ENCODE measurements at places on chromosomes 6 and 20. TPM values are rescaled to one million over a fixed set of nuclear protein-coding genes. Genes with fewer than 3 reads are reported as not detected.

DNA sequence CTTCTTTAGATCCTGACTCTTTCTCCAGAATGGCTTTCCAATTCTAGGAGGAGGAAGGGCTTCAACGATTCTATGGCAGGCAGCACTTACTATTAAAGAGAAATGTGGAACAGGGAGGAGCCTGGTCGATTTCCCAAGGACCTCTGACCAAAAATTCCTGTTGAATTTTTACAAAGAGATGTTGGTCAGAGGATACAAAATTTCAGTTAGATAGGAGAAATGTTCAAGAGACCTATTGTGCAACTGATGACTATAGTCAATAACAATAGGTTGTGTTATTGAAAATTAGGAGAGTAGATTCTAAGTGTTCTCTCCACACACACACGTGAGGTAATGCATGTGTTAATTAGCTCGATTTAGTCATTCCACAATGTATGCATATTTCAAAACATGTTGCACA is 130.1 kb upstream of the TNFAIP3 start:
- DNase-seq = no peak

- DNase-seq = no peak
These were observed 14.4 kb downstream of the MMP24 start for GRCh38 chr20:35240811-35241293.

- no peak for DNase-seq
These were observed 84.8 kb upstream of the ZNF217 start for GRCh38 chr20:53678315-53678989.

DNA sequence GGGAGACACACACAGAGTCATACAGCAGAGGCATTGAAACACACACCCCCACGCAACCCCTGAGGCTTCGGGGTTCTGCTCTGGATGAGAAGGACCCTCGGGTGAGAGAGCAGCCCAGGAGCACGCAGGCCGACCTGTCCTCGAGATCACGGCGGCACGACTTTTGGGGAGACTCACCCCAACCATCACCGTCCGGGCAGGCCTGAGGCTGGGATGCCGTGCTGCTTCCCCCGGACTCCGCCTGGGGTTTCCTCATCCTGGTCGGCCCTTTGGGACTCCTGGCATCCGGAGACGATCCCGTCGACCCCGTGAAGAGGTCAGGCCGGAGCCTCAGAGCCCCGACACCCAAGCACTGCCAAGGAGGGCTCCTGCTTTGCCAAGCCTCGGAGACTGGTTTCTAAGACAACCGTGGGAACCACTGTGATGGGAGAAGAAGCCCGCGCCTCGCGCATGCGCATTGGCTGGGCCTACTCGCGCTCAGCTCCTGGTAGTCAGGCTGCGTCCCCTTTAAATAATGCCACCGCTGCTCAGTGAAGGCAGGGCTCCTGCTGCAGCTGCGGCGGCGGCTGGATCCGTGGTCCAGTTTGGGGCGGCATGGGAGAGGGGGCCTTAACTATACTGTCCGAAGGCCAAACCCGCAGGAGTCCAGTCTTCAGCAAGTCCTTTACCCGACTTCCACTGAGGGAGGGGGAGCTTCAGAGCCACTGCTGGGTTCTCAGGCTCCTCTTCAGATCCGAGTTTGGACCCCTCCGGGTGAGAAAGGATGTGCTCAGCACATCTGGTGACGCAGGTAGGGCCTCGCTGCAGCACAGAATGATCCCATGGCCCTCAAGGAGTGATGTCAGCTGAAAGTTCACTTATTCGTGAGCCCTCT is 171.4 kb upstream of the ZNF337 start:
- peak; percentile 58 for DNase-seq

DNA sequence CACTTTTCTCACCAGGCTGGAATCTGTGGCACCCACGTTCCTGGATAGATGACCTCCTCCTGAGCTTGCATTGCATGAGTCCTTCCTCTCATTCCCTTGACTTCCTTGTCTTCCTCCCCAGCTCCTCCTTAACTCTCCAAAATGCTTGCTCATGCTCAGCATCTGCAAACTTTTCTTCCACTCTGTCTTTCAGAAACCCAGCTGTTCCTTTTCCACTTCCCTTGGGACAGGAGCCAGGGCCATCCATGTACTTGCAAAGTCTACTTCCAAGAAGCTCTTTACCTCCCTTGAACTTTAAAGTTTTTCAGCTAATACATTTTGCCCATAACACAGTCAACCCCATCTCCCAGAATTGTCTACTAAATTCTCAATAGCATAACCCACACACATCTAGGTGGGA is 861.7 kb downstream of the QKI start:
- no peak for DNase-seq

OTOR gene
- not detected for polyA plus RNA-seq

- DNase-seq = no peak
These were observed 337.0 kb downstream of the CDH26 start for GRCh38 chr20:60295214-60295613.

GRCh38 chr6:55678330-55679224 is 99.6 kb upstream of the HMGCLL1 start:
- DNase-seq = no peak

PLEKHG1 gene
- 36.6 TPM for polyA plus RNA-seq

GRCh38 chr6:105209950-105210706 is 30.3 kb upstream of the POPDC3 start:
- no peak for DNase-seq

- DNase-seq = no peak
These were observed 105.6 kb downstream of the DCDC2 start for GRCh38 chr6:24252280-24252679.

DNA sequence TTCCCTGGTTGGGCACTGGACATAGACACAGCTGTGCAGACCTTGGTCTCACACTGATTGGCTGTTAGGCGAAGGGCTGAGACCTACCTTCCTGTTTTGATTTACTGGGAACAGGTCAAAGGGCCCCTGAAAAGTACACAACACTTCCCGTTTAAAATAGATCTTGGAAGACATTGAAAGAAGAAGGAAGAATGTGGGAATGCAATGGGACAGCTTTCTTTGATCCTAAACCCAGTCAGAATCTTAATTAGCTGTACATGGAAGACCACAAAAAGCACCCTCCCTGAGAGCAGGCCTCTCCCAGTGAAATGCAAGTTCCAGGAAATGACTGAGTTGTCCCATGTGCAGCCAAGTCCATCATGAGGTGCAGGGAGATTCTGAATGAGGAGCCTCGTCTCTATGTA is 83.6 kb upstream of the EXOC2 start:
- no peak for DNase-seq

DNA sequence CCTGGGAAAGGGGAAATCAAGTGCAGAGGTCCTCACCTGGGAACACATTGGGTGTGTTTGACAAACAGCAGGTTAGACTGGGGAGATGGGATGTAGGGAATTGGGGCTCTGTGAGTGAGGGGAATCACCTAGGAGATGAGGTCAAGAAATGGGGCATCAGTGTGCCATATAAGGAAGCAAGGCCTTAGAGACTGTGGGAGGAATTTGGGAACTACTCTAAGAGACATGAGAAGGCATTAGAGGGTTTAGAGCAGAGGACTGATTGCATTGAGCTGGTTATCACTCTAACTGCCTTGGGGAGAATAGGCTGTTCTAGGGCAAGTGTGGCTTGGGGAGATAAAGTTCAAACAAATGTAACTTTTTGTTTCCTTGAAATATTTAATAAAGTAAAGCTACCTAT is 189.9 kb downstream of the EYA4 start:
- DNase-seq = no peak

GRCh38 chr20:2086177-2086979 is 15.2 kb upstream of the STK35 start:
- no peak for DNase-seq

- DNase-seq = peak; percentile 36
These were observed 132.1 kb upstream of the FAM184A start for GRCh38 chr6:119210596-119210995.

CST2 gene
- polyA plus RNA-seq = not detected

ABHD16B gene
- not detected for polyA plus RNA-seq

ZNF165 gene
- polyA plus RNA-seq = 3.9 TPM

GGT7 gene
- polyA plus RNA-seq = 20.7 TPM

KIF13A gene
- 33.4 TPM for polyA plus RNA-seq

GRCh38 chr6:74764486-74764885 is 441.4 kb downstream of the COL12A1 start:
- DNase-seq = no peak

GRCh38 chr6:118469468-118469867 is 78.6 kb upstream of the PLN start:
- no peak for DNase-seq

DNA sequence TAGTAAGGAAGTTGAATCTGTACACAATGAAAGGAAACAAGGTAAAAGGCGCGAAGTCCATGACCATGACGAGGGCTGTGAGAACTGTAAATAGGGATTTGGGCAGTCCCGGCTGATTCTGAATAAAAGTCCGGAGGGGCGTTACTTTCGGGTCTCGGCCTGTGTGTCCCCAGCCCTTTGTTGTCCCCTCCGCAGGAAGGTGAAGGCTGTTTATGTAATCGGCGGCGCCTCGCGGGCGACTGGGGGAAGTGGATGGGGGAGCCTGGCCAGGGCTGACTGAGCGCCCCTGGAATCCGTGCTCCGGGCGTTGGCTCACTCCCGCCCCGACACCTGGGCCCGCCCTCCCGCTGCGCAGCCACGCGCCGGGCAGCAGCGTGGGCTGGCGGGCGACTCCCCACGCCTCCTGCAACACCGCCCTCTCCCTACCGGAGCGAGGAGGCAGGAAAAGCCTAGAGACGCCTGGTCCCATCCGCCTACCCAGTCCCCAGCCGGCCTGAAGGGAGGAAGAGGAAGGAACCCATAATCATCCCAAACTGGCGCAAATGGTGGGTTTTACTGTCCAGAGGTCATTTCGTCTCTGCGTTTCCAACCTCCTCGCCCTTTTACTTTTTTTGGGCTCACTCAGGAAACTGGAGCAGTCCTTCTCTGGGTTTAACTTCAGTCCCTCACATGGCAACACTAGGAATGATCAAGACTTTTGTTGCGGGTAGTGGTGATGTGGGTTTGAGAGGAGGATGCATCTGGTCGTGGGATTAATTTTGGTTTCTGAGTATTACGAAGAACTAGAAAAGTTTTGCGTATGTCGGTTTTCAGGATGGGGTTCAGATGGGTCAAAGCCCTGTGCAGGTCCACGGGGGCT is 12.1 kb downstream of the TRIM31 start:
- DNase-seq = no peak

DNA sequence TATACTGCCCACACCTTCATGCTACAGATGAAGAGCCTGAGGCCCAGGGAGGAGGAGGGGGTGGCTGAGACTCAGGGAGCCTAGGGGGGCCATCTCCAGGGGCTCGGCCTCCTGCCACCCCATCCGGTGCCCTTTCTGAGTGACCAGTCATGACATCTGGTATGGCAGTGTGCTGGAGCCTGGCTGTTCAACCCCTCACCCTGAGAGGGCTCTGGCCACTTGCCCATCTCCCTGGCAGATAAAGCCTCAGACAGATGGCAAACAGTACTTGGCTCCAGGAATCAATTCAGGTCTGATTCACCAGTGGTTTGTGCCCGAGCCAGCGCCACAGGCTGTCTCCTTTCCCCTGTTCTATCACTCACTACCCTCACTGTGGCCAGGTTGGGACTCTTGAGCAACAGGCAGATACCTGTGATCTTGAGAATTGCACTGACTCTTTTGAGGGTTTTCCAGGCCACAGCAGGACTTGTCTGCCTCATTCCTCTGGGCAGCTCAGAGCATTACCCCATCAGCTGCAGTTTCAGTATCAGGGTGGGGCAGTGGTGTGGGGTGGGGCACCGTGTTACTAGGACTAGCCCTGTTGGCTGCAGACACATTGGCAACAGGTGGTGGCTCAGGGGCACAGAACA is 22.8 kb downstream of the SRSF3 start:
- DNase-seq = no peak

- DNase-seq = no peak
These were observed 12.0 kb downstream of the PANK2 start for GRCh38 chr20:3901028-3901705.

MRPS18B gene
- polyA plus RNA-seq = 60.6 TPM

ADGRG6 gene
- 31.8 TPM for polyA plus RNA-seq

MUC21 gene
- not detected for polyA plus RNA-seq

GRCh38 chr6:5814116-5814515 is 192.6 kb downstream of the NRN1 start:
- no peak for DNase-seq

GRCh38 chr20:40323361-40323794 is 365.7 kb downstream of the MAFB start:
- no peak for DNase-seq
